ENCODE measurements at places on chromosomes 3 and 15.
A peak's percentile ranks its signal among the peaks of the same experiment; 100 is the strongest.

DNA sequence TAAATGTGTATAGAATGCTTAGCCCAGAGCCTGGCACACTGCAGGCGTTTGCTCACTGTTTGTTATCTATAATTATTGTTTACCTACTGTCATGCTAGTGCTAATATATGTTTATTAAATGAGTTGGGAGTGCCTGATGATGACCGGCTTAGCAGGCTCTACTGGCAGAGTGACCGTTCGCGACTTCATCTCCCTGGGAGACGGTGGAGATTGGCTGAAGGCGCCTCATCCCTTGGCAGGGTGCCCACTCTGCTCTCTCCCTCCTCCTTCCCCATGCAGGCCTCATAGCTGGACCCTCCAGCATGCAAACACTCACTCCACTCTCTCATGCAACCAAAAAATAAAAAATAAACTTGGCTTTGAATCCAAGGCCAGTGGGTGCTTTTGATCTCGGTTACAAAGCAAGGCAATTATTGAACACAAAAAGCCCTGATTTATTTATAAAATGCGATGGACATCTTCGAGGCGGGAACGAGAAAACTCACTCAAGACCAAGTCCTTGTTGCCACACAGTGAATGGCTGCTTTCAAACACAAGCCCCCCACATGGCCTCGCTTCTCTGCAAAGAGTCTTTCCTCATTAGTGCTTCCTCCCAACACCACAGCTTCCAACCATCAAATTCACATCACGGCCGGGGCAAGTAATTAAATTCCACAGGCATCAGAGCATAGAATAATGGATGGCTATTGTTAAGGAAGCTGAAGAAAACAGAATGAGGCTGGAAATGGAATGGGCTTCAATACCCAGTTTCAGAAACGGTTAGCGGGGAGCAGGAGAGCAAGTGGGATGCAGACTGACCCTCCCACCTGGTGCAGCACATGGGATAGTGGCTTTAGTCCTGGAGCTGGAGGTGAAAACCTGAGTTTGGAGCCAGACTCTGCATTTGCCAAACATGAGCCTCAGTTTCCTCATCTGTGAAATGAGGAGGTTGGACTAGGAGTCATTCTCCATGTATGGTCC is 135.7 kb upstream of the RAD18 start:
- no peak for DNase-seq

DNA sequence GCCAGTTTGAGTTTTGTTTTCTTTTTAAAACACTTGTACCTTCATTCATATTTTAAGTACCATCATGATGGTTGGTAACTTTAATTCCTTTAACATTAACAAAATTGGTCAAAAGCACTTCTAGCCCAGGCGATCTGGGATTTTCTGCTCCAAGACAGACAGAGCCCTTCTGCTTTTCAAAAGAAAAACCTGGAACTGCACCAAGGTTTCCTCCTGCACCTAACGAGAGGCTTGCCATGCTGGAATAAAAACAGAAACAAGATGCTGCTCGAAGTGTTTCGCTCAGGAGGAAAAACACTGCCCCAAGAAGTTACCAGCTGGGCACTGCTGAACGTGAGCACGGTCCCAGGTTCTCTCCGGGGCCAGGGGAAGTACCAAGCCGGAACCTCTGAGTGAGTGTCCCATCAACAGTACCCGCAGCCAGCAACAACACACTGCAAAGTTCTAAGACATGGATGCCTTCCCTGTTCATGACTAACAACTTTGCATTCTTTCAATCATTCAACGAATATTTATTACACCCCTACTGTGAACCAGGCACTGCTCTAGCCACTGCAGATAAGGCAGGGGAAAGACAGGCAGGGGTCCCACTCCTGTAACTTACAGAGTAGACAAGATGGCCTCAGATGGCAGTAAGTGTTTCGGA is 98.8 kb downstream of the XXYLT1 start:
- DNase-seq = no peak

- peak; percentile 38 for DNase-seq
These were observed 163.9 kb downstream of the THSD4 start for GRCh38 chr15:71278989-71279756.

DNA sequence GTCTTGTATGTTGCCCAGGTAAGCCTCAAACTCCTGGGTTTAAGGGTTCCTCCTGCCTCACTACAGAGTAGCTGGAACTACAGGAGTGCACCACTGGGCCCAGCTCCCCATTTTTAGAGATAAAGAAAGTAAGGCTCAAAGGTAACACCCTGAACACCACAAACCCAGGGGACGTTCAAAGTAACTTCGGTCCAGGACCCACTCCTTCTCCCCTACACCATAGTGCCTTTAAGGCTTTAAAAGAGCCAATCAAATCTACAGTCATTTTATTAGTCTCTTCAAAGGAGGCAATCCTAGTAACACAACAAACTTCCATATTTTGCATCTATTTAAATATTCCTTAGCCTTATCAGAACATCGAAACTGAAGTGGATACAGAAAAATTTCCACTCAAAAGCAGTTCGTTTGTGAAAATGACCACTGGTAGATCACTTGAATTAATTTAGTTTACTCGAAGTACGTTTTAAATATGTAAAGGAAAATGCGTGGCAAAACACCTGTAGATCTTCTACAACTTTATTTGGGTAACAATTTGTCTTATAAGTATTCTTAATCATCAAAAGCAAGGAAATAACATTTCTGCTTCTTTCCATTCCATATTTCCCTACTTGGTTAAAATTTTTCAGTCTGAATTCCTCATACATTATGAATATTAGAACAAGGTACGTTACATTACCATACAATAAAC is 1.8 kb downstream of the STAG1 start:
- DNase-seq = no peak

GRCh38 chr15:84715441-84716035 is 401 bp downstream of the SEC11A start:
- peak; percentile 24 for DNase-seq

- no peak for DNase-seq
These were observed 250.2 kb downstream of the VGLL3 start for GRCh38 chr3:86740751-86741150.

GRCh38 chr3:16704941-16705340 is 99.7 kb upstream of the DAZL start:
- DNase-seq = peak; percentile 64

DNA sequence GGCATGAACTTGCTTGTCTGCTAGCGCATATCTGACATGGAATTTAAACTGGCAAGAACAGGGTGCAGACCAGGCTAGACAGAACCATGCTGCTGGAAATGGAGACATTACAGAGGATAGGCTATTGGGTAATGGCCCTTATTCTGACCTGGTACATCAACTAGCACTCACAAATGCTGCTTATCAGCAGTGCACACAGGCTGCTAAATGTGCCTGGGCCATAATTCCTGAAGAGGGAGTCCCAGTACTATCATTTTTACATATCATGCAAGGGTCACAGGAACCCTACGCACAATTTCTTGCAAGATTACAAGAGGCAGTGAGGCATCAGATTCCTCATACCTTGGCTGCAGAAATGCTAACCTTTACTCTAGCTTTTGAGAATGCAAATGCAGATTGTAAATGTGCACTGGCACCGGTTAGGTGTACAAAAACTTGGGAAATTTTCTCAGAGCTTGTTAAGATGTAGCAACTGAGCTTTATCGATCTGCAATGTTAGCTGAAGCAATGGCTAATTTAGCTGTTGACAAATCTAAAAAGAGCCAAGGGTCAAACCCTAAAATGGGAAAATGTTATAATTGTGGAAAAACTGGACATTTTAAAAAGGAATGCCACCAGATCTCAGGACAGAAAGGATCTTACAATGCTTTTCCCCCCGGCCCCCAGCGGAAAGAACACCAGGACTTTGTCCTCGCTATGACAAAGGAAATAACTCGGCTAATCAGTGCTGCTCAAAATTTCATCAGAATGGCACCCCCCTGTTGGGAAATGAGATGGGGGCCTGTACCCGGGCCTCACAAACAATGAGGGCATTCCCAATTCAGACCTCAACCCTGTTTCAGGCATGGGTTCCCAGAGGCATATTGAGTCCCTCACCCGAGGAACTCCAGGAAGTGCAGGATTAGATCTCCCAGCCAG is 21.1 kb downstream of the CCRL2 start:
- DNase-seq = no peak

GRCh38 chr15:78065973-78066946 is 11.3 kb downstream of the TBC1D2B start:
- no peak for DNase-seq

DNA sequence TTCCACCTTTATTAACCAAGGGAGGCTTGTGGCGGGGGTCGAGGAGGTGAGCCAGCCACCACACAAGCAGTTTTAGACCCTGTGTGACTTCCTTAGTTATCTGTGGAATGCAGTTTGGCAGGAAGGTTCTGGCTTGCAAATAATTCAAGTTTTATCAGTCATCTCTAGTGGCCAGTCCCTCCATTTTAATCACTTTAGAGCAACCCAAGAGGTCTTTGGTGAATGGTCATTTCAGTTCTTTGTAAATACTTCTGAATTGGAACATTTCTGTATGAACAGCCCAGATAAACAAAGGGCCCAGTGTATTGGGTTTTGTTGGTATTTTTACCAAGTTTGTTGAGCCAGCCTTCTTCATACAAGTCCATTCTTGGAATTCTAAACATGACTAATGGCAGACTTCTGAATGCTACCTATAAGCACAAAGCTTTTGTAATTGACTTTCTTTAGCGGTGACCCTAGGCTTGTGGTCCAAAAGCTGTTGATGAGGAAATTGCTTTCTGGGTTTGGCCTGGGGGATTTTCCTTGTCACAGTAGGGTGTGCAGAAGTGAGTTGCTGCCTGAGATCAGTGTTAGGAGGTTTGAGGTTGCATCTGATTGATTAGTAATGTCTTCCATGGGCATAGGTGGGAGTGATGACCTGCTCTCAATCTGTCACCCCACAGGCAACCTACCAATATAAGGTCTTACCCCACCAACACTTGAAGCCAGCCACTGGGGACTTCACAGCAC is 193.3 kb upstream of the TOPAZ1 start:
- DNase-seq = no peak

GRCh38 chr3:135103917-135104316 is 308.9 kb downstream of the EPHB1 start:
- no peak for DNase-seq

GRCh38 chr3:25033407-25034029 is 394.5 kb upstream of the RARB start:
- DNase-seq = peak; percentile 22

- peak; percentile 43 for DNase-seq
These were observed 355.4 kb downstream of the OTOL1 start for GRCh38 chr3:161851941-161852566.

DNA sequence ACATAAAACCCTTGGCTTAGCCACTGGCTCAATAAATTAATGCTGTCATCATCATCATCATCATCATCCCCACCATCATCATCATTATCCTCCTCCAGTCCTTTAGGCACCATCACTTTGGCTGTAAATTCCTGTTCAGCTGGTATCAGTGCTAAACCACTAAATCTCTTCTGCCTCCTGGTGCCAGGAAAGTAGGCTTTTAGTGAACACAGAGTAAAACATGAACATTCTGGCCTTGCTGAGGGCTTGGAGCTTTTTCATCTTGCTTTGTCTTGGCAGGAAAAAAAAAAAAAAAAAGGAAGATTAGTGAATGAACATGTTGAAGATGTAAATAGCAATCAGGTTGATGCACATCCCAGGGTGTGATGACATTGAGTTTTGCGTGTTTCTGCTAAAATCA is 67.3 kb upstream of the EIF1B start:
- no peak for DNase-seq

DNA sequence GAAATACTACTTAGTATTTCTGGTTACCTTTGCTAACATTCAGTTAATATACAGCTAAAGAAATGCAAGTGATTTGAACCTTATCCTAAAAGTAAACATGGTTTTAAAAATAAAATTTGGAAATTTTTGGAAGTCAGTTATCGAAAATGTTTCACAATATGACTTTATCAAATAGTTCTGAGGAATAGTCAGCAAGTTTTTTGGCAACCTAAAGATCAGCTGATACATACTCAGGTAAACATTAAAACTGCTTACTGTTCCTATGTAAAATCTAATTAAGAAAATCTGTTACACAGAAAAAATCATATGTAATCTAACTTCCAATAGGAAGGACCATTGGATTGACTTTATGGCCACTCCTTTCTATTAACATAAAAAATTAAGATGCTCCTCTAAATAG is 24.1 kb downstream of the IFT80 start:
- DNase-seq = no peak

- DNase-seq = no peak
These were observed 100.8 kb downstream of the CCNL1 start for GRCh38 chr3:157059181-157059580.

DNA sequence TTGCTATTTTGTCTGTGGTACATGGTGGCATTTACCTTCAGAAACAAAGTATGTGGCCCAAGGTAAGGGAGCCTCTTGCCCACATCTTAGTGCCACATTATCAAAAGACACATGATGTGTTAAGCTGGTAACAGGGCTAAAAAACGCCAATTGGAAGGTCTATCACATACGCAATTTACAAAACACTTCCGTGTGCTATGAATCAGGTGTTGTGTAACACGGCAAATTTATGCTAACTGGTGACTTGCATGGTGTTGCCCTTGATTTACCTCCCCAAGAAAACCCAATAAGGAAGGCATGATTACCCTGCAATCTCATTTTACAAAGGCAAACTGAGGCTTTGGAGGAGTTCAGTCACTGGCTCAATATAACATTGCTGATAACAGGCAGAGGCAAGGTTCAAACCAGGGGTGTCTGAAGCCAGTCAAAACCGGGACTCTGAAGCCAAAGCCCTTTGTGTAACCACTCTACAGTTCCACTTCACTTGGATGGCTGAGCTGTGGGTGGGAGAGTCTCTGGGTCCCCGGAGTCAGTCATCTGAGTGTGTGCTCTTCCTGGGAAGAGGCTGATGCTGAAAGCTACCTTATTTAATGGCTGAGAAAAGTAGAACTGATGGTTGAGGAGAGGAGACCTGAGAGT is 103.9 kb upstream of the BCL6 start:
- no peak for DNase-seq

- DNase-seq = no peak
These were observed 110.9 kb upstream of the LYSMD4 start for GRCh38 chr15:99844150-99844549.

- no peak for DNase-seq
These were observed 95.9 kb upstream of the KLHL25 start for GRCh38 chr15:85890620-85890980.

- peak; percentile 28 for DNase-seq
These were observed 62.9 kb downstream of the FNDC3B start for GRCh38 chr3:172102123-172102882.

GRCh38 chr3:33918126-33918756 is 119.8 kb downstream of the PDCD6IP start:
- DNase-seq = no peak

- DNase-seq = peak; percentile 55
These were observed 30.8 kb downstream of the MAP4 start for GRCh38 chr3:47985381-47985780.

GRCh38 chr3:108022256-108023150 is 68.3 kb downstream of the CD47 start:
- DNase-seq = no peak

DNA sequence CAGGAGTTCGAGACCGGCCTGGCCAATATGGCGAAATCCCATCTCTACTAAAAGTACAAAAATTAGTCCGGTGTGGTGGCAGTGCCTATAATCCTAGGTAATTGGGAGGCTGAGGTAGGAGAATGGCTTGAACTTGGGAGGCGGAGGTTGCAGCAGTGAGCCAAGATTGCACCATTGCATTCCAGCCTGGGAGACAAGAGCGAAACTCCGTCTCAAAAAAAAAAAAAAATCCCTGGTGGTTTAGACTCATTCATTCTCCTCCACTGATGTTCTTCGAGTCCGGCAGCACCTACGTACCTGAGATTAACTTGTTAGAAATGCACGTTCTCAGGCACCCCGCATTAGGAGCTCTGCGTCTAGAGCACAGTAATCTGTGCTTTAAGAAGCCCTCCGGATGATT is 3.7 kb downstream of the MCTP2 start:
- no peak for DNase-seq
